ENCODE measurements at places on chromosomes 12 and 14. TPM values are rescaled to one million over a fixed set of nuclear protein-coding genes. Genes with fewer than 3 reads are reported as not detected.
A peak's percentile ranks its signal among the peaks of the same experiment; 100 is the strongest.

Gene TUBA1A
- total RNA-seq = 98.5 TPM

DNA sequence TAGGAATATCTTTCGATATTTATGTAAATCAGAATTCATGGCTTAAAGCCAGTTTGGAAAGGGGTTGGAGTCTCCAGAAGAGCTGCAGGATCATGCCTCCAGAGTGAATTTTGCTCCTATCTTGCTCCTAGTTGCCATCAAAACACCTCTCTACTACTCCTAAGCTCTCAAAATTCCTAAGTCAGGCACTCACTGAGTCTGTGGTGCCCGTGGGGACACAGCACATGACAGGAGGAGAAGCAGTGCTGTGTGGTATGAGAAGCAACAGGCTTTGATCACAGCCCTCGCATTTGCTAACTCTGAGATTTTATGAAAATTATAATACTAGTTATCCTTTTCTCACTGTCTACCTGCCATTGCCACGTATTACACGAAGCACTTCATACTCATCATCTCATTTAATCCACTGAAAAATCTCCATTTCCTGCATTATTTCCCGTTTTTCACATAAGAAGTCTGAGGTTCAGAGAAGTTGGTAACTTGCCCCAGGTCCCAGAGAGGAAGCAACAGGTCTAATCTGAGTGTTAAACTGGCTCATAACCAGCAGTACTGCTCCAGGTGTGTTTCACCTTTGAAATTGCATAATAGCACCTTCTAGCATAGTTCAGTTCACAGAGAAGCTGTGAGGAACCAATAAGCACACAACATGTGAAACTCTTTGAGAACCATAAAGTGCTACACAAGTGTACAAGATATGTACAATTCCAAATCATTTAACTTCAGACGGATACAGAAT, 33.1 kb upstream of the SLC35F4 start:
- H3K27me3 ChIP-seq = peaks cover 12% of the 10 kb centered on the region
- no peak overlapping the region for H3K4me3 ChIP-seq
- no peaks in the 10 kb centered on the region for H3K4me1 ChIP-seq
- no peak overlapping the region for H3K27ac ChIP-seq

DNA sequence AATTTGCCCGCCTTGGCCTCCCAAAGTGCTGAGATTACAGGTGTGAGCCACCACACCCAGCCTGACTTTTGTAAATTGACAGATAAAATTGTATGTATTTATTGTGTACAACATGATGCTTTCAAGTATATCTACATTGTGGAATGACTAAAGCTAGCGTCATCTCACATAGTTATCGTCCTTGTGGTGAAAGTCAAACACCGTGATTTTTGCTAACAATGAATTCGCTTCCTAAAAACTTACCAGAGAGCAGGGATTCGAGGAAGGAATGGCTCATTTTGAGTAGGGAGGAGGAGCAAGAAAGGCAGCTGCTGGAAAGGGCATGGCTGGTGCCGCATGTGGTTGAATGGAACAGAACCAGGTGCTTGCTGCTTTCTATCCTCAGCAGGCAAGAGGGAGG, 85.4 kb downstream of the LGMN start:
- H3K27ac ChIP-seq = no peak overlapping the region
- H3K4me3 ChIP-seq = no peak overlapping the region

- H3K4me3 ChIP-seq = peak within 1 kb of the TSS; percentile 83
- H3K27ac ChIP-seq = peak within 1 kb of the TSS; percentile 82
- H3K4me1 ChIP-seq = peaks cover 38% of the 10 kb centered on the region
- DNase-seq = peak; percentile 99
Measured at GRCh38 chr12:112125250-112125999, at the start of gene TRAFD1. Gene TRAFD1 (plus strand): TSS chr12:112125560. CDS start chr12:112130523, 4,963 bp downstream.

DNA sequence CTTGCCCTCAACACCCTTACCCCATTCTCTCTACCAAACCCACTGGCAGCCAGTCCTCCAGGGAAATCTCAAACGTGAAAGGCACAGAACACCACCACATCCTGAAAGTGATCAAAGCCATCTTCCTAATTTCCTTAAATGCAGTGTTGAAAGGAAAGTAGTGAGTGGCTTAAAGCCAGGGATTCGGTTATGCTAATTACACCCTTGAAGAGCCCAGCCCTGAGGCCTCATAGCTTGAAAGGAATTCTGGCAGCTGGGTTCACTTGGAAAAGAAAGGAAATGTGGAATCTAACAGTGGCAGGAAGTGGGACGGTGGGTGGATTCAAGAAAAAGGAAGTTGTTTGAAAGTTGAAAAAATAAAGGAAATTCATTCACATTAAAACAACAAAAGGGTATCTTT, 73.0 kb upstream of the FICD start:
- no peak overlapping the region for H3K4me3 ChIP-seq
- no peak for DNase-seq
- peaks cover 17% of the 10 kb centered on the region for H3K27me3 ChIP-seq
- no peak overlapping the region for H3K27ac ChIP-seq
- no peaks in the 10 kb centered on the region for H3K36me3 ChIP-seq

DNA sequence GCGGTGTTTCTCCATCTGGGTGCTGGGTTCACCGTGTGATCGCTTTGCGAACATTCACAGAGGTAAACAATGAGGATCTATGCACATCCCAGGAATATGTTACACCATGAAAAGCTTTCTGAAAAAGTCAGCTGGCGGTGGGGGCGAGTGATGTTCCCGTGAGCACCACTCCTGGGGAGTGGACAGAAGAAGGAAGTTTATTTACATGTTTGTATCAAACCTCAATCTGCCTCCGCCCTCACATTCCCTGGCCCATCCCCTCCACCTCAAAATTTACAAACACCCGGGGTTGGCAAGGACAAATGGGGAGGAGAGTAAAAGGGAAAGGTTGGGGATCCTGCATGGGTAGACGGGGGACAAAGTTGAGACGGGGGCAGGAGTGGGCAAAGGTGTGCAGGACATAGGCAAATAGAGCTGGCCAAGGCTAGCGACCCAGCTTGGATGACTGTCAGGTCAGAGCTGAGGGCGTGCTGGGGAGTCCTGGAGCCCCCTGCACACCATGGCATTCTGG, 6.9 kb downstream of the TNFRSF1A start:
- no peak for DNase-seq
- H3K4me3 ChIP-seq = no peak overlapping the region
- H3K27me3 ChIP-seq = no peaks in the 10 kb centered on the region
- peaks cover 47% of the 10 kb centered on the region for H3K36me3 ChIP-seq

Measured in activated CD4-positive, alpha-beta T cell treated with anti-CD3 and anti-CD28 coated beads for 36 hours (primary cell).